ENCODE measurements at places on chromosomes 3 and 15.

DNA sequence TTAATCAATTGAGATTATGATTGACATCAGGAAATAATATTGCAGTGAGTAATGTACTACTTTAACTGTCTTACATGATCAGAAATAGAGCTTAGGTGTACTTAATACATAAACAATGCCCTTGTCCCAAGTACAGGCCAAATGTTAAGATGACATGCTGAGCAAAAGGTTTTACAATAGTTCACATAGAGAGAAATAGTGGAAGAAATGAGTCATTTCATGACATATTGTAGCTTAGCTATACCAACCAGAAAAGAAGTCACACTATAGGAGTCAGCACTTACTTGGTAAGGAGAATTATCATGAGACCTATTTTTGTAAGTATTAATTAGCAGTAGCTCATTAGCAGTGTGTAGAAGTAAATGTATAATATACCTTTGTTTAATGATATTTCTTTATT lies 96.4 kb upstream of the NANOGP8 start:
- no peak for DNase-seq

DNA sequence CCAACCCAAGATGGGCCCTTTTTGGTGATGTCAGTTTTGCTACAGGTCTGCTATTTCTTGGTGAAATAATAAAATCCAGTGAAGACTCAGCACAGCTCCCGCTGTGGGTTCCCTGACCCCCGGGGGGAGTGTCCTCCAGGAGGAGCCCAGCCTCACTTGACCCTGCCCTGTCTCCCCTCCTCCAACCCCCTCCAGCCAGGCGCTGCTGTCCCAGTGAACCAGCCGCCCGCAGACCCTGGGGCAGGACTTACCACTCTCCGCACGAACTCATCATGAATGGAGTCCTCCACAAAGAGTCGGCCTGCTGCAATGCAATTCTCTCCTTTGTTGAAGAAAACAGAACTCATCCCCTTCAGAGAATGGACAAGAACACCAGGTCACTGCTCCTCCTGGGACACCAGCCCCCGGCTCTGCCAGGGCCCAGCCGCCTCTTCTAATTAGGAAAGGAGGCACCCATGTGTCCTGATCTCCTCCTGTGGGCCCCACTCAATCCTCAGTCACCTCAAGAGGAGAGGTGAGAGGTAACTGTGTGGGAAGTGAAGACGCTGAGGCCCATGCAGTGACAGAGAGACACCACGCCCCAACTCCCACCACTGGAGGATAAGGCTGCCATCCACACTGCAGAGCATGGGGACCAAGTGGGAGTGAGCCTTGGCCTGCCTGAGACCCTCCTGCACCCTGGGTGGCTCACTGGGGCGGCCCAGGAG lies 28.8 kb upstream of the SLC41A3 start:
- no peak for DNase-seq

DNA sequence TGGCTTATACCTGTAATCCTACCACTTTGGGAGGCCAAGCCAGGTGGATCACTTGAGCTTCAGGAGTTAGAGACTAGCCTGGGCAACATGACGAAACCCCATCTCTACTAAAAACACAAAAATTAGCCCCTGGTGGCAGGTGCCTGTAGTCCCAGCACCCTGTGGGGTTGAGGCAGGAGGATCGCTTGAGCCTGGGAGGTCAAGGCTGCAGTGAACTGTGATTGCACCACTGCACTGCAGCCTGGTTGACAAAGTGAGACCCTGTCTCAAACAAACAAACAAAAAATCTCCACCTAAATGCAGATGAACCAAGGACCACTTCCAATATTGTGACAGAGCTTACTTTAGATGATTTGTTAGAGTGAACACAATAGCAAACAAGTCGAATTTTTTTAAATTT lies 53.7 kb downstream of the TP53BP1 start:
- no peak for DNase-seq

GRCh38 chr15:78365917-78366316 lies 25.8 kb downstream of the CRABP1 start:
- no peak for DNase-seq

GRCh38 chr15:87752250-87752951 lies 504.1 kb downstream of the NTRK3 start:
- DNase-seq = no peak

Data from NCI-H2081 treated with DMSO at 0.1 percent for 48 hours (cell line).